ENCODE measurements at places on chromosomes 12 and 14.

- DNase-seq: no peak
These were observed 124.0 kb upstream of the NPAS3 start for GRCh38 chr14:32814721-32815120.

DNA sequence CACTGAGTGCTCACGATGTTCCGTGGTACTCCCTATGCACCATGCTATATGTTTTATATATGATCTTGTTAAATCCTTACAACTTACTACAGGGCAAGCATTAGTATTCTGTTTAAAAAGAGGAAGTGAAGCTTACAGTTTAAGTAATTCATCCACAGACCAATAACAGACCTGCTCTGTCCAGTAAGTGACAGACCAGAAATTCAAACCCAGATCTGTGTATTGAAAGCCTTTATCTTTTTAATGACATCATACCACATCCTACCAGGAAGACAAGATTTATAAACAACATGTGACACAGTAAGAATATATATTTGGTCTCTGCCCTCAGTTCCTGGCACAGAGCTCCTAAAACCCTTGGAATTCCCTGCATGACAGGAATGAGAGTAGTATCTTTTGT lies 206.5 kb downstream of the STXBP6 start:
- no peak for DNase-seq

DNA sequence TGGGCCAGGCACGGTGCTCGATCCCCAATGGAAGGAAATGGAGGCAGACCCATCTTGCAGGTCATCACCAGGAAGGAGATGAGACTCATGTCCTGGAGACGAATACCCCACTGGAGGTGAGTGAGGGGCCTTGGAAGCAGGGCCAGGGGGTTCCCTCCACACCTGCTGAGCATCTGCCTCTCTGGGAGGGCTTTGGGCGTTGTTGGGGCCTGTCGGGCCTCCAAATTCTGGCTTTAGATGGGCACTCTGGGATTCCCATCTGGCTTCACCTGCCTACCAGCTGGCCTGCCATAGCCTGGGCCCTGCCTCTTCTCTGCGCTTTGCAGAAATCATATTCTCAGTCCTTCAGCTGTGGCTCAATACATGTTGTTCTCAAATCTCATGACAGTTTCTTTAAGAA lies 13.9 kb downstream of the RTL1 start:
- DNase-seq: no peak

- no peak for DNase-seq
These were observed 28.1 kb downstream of the TTC6 start for GRCh38 chr14:37623426-37623951.

DNA sequence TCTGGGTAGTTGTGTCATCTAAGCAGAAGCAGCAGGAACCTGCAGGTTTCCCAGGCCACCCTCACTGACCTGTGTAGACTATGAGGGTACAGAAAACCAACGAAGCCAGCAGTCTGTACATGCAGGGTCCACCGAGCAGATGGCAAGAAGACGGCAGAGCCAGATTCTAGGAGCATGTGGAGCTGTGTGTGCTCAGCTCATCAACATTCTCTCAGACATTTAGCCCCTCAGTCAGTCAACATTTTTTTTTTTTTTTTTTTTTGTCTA lies 7.3 kb upstream of the ASIC1 start:
- no peak for DNase-seq

GRCh38 chr12:80491166-80491565 lies 47.1 kb downstream of the PTPRQ start:
- DNase-seq: no peak

- no peak for DNase-seq
These were observed 717.5 kb downstream of the RERGL start for GRCh38 chr12:17372508-17372907.

Data from activated CD4-positive, alpha-beta T cell treated with anti-CD3 and anti-CD28 coated beads, Interleukin-2, amount 50 U/mL, for 24 hours (primary cell).